A549 treated with CORT108297 at 1 μM for 4 hours (cell line): ENCODE measurements at places on chromosomes 16 and 17. TPM values are rescaled to one million over a fixed set of nuclear protein-coding genes. Genes with fewer than 3 reads are reported as not detected.

TBC1D3 gene
- not detected in 5 replicates for total RNA-seq

CCL4L2 gene
- total RNA-seq, result not detected in 5 replicates

CCDC200 gene
- not detected in 5 replicates for total RNA-seq

MLKL gene
- 26.8 to 36.6 TPM (median 28.1 TPM) in 5 replicates for total RNA-seq

MYOCD gene
- 0.51 to 1.6 TPM (median 1.1 TPM) in 5 replicates for total RNA-seq

HOXB1 gene
- total RNA-seq, result not detected in 5 replicates

PRSS22 gene
- 1.2 to 2.8 TPM (median 2.4 TPM) in 5 replicates for total RNA-seq

THRA gene
- 13.4 to 20.8 TPM (median 19.2 TPM) in 5 replicates for total RNA-seq

TMEM238L gene
- total RNA-seq, result not detected in 5 replicates

HAP1 gene
- total RNA-seq, result 0.88 to 2.0 TPM (median 1.7 TPM) in 5 replicates

GLTPD2 gene
- total RNA-seq, result 0.07 TPM in 1 of 5 replicates, not detected in the others

TBX21 gene
- 0.04 to 0.15 TPM (median 0.09 TPM) in 5 replicates for total RNA-seq

MEFV gene
- not detected in 5 replicates for total RNA-seq

PPP1R1B gene
- total RNA-seq, result 0.09 TPM in 1 of 5 replicates, not detected in the others
